Right renal cortex interstitium (tissue), 3 donors: ENCODE measurements at places on chromosomes 4 and X. TPM values are rescaled to one million over a fixed set of nuclear protein-coding genes. Genes with fewer than 3 reads are reported as not detected.

- no peak for DNase-seq
Observed at GRCh38 chr4:74109870-74110605, 11.0 kb upstream of the CXCL2 start.

GRCh38 chr4:108878806-108879205 is 116.0 kb upstream of the ETNPPL start:
- DNase-seq: no peak

GRCh38 chr4:146214238-146214637 is at the start of gene REELD1:
REELD1 (plus strand) TSS chr4:146214538; CDS start chr4:146216953, 2,415 bp downstream.
- no peak for DNase-seq

GRCh38 chrX:12973561-12974304 is 1.2 kb upstream of the TMSB4X start:
- no peak for DNase-seq

DNA sequence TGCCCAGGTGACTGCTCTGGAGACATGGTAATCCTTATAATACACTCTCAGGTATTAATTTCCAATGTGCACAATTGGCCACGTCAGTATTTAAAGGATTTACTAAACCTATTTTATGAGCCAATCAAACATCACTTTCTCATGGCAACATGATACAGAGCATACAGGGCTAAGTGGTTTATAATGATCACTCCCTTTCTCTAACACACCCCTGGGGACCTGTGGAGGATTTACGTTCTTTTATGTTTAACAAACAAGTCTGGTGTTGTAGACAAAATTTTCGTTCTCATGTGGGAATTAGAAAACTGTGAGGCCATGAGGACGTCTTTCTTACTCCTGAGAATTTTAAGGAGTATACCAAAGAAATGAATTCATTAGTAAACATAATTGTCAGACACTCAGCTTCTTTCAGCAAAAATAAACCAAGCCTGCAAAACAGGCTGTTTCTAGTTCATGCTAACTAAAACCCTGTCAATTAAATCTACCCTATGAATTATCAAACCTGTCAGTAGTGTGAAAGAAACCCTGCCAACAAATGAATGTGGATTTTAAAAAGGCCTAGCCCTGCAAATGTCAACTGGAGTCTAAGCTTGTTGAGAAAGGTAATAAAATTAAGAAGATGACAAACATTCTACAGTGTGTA is 155.8 kb downstream of the PDGFC start:
- DNase-seq: no peak

- DNase-seq: no peak
Observed at GRCh38 chr4:149708513-149709130, 107.0 kb downstream of the IQCM start.

- no peak for DNase-seq
Observed at GRCh38 chr4:137623013-137623412, 90.7 kb upstream of the PCDH18 start.

DNA sequence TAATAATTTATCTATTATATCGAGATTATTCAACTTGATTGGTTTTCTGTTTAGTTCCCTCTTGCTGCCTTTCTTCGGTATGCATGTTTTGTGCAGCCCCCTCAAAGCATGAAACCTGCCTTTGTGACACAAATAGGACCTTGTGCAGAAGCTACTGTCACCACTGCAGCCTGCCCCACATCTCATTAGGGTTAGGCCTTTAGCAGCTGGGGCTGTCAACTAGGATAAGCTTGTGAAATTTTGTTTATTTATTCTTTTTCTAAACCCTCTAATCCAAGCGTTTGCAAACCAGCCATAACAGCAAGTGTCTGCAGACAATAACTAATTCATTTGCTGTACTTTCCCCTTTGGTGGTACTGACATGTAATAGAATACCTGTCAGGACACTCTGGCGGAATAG is 258.9 kb downstream of the RCHY1 start:
- DNase-seq: no peak

- DNase-seq: no peak
Observed at GRCh38 chr4:41632481-41633073, 94.6 kb downstream of the LIMCH1 start.

DNA sequence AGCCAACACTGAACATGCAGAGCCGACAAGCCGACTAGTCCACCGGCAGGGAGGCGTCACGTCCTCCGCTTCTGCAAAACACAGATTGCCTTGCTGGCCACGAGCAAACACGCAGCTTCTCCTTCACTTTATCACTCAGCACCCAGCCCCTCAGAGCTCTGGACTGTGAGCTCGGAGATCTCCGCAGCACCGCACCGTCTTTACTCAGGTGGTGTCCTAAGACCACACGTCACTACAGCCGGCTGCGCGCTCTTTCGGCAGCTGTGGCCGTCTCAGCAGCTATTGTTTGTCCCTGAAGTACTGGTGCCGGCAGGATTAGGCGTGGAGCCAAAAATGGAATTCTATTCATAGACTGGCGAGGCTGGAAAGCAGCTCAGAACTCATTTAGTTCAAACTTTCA is 72.0 kb downstream of the FAT1 start:
- DNase-seq: no peak

The SYTL4 gene
- 24.9 TPM for polyA plus RNA-seq

The DSPP gene
- polyA plus RNA-seq: not detected

The CT55 gene
- polyA plus RNA-seq: 0.29 TPM

The ACE2 gene
- 65.3 TPM for polyA plus RNA-seq
